Pons (tissue), 1 donor: ENCODE measurements at places on chromosomes 4 and X.

DNA sequence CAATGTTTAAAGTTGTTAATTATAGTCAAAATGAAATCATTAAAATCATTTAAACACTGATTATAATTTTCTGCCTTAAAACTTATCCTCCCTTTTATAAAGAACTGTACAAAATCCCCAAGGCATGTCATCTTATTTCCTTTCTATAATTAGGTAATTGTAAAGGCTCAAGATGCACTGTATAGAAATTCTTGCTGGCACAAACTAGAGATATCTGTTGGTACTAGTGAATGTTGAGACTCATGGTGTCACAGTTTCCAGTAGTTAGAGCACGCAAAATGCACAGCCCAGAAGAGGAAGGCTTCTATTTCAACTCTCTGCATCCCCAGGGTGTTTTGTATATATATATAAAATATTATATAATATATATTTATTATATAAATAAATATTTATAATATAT, 22.7 kb upstream of the PLA2G12A start:
- DNase-seq = no peak

GRCh38 chr4:36304138-36304681, 22.8 kb downstream of the DTHD1 start:
- no peak for DNase-seq

GRCh38 chrX:38718311-38718710, 82.9 kb upstream of the MID1IP1 start:
- DNase-seq = no peak

DNA sequence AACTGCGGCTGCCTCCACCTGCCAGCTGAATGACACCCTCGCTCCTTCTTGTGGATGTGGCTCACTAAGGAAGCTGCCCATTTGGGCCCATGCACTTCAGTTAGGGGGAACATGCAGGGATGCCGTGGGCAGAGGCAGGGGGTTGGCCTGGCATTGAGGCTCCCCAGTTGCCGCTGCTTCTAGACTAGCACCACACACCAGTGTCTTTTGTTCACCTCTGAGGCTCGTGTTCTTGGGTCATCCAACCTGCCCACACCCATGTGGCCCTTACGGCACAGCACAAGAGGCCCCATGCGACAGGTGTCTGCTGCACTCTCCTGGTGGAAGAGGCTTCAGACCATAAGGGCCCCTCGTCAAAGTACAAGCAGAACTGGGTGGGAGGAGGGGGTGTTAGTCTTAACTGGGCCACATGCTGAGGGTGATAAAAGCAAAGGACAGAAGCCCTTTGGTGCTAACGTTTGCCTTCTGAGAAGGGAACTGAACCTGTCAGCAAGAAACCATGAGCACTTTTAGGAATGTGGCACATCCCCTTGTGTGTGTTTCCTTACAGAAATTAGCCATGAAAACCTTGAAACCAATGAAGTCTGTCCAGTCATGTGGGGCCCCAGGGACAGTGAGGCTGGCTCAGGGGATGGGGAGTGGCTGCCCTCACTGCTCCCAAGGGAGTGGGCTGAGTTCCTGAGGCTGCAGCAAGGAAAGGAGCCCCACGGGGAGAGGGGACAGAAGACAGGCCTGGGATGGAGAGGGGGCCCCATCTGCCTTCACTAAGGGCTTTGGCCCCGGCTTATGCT, 39.2 kb downstream of the MAP7D3 start:
- DNase-seq = no peak

- DNase-seq = no peak
Measured at GRCh38 chr4:24655971-24656370, 71.6 kb upstream of the DHX15 start.

DNA sequence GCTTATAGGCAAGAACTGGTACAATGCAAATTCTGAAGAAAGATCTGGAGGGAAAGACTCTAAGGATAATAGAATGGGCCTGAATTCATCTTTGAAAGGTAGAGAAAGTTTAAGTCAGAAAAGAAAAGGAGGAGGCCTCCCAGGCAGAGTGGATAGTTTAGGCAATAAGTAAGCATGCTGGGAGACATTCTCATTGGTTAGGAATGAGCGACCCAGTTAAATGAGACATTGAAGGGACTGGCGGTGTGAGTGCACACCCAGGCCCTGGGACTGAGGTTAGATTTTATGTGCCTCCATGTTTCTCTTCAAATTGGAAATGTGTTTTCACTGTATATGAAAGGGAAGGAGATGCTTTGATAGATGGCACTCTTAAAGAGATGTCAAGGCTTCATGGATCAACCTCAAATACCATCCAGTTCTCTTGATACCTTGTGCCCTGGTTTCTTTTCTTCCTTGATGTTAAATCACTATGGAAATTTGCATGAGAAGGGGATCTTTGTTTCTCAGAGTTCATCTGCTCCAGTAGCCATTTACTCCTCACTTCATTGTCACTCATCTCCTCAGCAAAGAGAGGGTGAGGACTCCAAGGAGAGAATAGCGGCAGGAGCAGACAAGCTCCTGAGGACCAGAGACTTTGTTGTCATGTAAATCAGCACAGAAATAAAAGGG, 584.2 kb upstream of the INTU start:
- DNase-seq = no peak

GRCh38 chrX:54530357-54530900, 410 bp downstream of the GNL3L start:
- DNase-seq = peak; percentile 2

DNA sequence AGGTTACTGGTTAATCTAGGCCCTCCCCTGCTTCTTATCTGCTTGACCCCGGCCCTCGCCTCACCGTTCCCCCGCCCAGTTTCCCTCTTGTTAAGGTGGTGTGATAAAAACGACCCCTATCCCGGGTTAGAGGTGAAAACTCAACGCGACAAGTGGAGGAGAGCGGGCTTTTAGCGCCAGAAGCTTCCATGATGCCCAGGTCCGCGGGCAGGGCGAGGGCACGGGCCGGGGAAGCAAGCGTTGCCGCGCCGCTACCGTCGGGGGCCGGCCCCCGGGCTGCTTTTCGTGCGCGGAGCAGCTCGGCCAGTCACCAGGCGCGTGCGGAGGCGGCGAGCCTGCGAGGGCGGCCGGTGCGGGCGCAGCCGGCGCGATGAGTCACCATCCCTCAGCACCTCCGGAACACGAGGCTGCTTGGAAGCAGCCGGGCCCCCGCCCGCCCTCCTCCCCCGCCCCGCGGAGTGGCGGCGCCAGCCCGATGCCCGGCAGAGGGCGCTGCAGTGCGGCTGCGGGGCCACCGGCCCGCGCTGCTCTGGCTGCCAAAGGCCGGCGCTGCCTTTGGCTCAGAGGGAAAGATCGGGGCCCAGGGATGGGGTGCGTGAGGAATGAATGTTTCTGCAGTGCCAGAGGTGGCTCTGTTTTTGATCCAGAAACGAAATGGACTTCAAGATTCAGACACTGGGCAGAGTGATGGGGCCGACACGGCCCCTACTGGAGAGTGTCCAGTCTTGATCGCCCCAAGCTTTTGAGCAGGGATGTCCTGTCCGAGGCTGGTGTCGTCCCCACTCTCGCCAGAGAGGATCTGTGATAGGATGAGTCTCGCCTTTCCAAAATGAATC, 107.8 kb downstream of the NHSL2 start:
- DNase-seq = peak; percentile 53

- no peak for DNase-seq
Measured at GRCh38 chr4:138420471-138420870, 178.3 kb upstream of the SLC7A11 start.

DNA sequence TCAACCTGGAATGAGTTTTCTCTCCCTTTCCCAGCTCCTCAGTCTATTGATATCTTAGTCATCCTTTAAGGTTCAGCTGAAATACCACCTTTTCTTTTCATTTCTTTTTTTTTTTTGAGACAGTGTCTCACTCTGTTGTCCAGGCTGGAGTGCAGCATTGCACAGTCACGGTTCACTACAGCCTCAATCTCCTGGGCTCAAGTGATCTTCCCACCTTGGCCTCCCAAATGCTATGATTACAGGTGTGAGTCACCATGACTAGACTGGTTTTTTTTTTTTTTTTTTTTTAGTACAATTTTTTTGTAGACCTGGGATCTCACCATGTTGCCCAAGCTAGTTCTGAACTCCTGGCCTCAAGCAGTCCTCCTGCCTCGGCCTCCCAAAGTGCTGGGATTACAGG, 28.9 kb downstream of the AFF1 start:
- no peak for DNase-seq

DNA sequence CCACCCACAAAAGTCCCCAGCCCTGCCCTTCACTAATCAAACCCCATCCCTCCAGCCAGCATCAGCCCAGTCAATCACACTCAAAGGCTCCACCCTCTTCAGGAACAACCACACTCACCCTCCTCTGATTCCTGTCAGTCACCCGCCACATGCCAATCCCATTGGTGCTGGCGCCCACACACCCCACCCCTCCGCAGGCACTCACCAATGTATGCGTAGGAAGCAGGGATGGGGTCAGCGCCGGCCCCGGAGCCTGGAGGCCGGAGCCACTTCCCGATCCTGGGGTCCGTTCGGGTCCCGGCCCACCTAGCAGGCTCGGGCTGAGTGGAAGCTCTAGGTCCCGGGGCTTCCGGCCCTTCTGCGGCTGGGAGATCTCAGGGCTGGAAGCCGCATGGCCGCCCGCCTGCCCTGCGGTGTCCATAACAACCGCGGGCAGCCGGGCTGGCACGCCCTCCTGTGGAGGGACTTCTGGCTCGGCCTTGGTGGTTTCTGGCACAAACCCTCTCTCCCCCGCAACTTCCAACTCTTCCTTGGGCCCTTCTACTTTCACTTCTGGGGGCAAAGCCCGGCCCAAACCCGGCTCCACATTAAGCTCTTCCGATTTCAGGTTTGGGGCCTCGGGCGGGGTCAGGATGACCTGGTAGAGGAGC, 7.9 kb upstream of the CFP start:
- DNase-seq = peak; percentile 37

DNA sequence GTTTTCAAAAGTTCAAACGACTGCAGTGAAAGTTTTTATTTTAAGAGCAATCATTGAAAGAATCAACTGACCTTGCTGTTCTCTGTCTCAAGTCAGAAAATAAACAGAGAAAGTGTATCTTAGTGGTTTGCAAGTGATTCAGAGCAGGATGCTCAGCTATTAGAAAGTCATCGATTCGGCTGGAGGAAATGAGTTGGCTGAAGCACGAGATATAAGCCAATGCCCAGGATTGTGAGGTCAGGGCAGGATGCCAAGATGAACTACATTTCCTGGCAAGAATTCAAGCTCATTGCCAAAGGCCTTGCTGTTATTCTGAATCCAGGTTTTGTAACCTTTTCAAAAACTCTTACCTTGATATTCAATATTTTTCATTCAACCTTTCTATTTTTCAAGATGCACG, 541.4 kb upstream of the BOD1L1 start:
- peak; percentile 40 for DNase-seq

DNA sequence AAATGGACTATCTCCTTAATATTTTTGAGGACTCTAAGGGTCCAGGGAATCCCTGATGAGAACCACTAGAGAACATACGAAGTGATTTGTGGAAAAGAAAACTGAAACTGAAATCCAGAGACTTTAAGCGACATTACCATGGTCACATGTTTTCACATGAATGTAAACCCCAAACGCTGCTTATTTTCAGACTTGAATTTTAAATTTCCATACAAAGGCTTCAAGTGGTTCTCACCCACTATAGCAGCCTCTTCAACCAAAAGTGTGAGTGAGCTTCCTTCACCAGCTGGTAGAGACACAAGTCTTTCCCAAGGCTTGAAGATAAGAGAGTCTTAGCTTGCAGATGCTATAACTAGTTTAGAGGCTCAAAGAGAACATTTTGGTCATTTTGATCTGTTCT, 232.7 kb downstream of the MGST2 start:
- DNase-seq = no peak

DNA sequence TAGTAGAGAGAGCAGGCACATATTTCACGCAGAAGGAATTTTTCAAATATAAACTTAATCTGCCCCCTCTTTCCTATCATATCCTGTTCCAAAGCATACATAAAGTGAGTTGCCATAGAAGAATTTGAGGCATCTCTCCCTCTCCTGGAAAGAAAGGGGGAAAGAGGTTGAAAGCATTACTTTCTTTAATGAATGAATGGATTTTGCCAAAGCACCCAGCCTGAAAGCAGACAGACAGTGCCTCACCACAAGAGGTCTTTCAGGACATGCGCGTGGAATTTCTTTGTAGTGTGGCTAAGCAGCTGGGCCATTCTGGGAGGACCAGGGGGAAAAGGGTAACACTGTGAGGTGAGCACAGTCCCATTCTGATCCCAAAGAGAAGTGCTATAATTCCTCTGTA, 651.4 kb downstream of the IQCM start:
- DNase-seq = no peak

- no peak for DNase-seq
Measured at GRCh38 chr4:71932941-71933340, 98.9 kb upstream of the NPFFR2 start.

DNA sequence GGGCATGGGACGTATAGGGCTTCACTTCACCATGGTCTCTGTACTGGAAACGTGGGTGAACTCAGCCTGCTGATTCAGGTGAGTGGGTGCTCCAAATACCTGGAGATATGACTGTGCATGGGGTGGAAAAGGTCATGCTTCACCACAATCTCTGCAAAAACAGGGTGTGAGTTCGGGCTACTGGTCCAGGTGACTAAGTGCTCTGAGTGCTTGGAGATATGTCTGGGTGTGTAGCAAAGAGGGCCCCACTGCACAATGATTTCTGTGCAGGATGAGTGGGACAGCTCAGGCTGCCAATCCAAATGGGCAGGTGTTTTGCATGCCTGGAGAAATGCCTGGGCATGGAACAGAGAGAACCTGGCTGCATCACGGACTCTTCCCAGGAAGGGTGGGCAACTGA, 11.2 kb upstream of the CPXCR1 start:
- DNase-seq = no peak

GRCh38 chrX:85244450-85245211, 840 bp downstream of the ZNF711 start:
- peak; percentile 19 for DNase-seq

DNA sequence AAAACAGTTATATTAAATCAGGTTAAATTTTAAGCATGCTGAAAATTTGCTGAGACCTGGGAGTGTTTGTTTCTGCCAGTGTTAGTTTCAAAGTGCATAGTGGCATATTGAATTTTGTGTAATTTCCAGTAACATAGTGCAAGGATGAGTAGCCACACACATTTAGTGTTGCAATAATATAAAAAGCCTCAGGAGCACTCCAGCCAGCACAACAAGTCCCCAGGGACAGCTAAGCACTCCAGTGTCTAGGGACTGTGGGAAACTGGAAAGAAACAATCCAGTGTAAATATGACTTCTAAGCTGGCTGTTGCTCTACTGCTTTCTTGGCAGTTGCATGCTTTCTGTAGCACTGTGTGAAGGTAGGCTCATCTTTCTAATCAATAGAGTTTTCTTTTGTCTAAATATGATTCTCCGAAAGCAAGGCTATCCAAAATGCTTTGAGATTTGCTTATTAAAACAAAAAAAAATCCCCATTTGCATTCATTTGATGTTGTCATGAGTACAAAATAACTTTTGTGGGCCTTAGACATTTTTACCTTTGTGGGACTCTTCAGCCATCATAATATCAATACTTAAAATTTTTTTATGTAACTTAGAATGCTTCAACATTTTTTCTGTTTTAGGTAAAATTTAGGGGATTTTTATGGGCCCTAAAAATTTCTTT, 24.2 kb upstream of the CXCL2 start:
- DNase-seq = no peak

DNA sequence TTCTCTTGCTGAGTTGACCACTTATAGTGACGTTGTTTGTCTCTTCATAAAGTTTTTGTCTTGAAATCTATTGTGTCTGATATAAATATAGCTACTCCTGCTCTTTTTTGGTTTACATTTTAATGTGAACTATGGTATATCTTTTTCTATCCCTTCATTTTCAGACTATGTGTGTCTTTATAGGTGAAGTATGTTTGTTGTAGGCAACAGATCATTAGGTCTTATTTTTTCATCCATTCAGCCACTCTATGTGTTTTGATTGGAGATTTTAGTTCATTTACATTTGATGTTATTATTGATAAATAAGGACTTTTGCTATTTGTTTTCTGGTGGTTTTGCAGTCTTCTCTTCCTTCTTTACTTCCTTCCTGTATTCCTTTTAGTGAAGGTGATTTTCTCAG, 44.0 kb upstream of the SLC16A2 start:
- no peak for DNase-seq
